Chondrocyte (in vitro differentiated cells): ENCODE measurements at places on chromosomes 11 and 22. TPM values are rescaled to one million over a fixed set of nuclear protein-coding genes. Genes with fewer than 3 reads are reported as not detected.

The TRPM5 gene
- not detected in 3 replicates for total RNA-seq

- no peak for DNase-seq
Measured at GRCh38 chr11:35165030-35165422, 26.1 kb downstream of the CD44 start.

GRCh38 chr11:79019975-79020374 is 420.9 kb downstream of the TENM4 start:
- no peak for DNase-seq

GRCh38 chr11:62770778-62771143 is 435 bp upstream of the TAF6L start:
- DNase-seq: no peak

GRCh38 chr11:46006418-46007070 is 84.1 kb downstream of the LARGE2 start:
- DNase-seq: no peak

DNA sequence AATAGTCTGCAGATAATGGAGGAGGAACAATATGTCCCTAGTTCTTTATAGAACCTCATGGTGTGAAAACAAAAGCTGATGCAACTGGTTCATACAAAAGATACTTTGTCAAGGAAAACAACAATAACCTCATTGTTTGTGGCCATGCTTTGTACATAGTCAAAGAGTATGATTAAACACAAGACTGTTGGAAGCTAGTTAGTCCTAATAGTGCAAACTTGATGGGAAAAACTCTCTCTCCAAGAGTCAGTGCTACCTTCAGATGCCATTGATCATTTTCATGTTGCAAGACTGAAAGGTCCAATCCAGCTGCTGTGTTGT is 20.1 kb upstream of the PLAAT2 start:
- DNase-seq: no peak

The ZP1 gene
- total RNA-seq: 0.40 to 0.49 TPM in 2 of 3 replicates, not detected in the other
